ENCODE measurements at places on chromosomes 3 and 15.

DNA sequence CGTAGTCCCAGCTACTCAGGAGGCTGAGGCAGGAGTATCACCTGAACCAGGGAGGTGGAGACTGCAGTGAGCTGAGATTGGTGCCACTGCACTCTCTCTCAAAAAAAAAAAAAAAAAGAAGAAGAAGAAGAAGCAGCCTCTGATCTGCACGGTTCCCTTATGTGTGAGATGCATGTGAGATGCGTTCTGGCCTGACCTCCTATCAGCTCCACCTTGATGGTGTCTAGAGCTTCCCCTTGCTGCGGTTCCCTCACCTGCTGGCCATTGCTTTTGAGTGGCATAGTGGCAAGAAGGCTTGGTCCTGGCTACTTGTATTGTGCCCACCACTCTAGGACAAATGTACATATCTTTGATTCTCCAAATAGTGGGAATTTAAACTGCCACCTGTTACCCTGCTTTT lies 49.4 kb upstream of the CFAP161 start:
- DNase-seq: no peak

GRCh38 chr3:148309390-148310035 lies 388.2 kb upstream of the AGTR1 start:
- no peak for DNase-seq

DNA sequence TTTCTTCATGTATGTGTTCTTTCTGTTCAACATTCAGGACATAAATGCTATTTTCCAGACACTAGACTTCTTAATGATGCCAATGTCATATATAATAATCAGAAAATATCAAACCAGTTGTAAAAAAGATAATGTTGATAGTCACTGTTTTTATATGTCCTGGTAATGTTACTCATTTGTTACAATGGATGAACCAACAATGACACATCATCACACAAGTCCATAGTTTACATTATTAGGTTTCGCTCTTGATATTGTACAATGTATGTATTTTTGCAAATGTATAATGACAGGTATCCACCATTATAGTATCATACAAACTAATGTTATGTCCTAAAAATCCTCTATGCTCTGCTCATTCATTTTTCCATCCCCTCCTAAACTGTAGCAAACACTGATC lies 243.8 kb upstream of the CDIN1 start:
- DNase-seq: no peak

DNA sequence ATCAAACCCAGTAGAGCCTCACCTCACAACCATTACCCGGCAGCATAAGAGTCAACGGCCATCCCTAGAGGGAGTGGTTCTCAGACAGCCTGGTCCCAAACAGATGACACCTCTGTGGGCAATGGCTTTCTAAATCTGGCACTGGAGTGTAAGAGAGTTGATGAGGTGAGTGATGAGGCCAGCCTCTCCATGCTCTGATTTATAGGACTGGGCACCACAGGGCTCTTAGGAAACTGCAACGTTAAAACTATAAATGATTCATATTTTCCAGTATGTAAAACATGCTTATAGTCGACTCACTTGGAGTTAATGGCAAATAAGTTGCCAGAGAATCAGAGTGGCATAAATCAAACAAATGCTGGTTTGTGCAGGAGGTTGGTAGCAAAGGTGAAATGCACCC lies 187.7 kb downstream of the GREM1 start:
- DNase-seq: no peak

DNA sequence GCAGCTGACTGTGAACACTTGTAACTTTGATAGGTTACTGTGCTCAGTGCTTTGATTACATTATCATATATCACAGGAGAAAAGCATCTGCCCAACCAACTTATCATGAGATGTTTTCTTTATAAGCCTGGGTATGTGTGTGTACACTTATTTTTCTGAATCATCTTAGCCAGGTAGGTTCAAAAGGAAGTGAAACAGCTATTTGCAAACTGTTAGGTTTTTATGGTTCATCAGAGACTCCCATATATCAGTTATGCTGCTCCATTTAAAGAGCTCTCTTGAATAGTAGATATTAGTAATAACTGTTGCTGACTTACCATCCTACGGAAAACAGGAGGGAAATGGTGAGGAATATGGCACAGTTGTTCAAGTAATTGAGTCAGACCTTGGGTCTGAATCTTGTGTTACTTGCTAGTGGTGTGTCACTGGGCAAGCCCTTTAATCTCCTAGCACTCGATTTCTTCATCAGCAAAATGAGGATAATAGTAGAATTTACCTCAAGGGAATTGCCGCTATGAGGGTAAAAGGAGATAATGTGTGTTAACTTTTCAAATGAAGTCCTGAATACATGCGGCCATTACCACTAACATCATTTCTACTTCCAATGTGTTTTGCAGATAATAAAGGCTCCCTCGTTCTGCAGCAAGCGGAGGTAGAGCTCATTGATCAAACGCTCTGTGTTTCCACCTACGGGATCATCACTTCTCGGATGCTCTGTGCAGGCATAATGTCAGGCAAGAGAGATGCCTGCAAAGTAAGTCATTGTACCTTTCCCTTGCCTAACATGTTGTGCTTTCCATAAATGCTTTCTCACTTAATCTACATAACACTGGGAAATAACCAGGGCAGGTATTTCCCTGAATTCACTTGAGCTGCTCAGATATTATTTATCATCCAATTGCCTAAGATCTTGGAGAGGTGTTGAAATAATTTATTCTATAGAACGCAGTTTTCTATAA lies 7.8 kb upstream of the C3orf52 start:
- DNase-seq: no peak

GRCh38 chr3:26247712-26248111 lies 374.9 kb upstream of the LRRC3B start:
- no peak for DNase-seq

DNA sequence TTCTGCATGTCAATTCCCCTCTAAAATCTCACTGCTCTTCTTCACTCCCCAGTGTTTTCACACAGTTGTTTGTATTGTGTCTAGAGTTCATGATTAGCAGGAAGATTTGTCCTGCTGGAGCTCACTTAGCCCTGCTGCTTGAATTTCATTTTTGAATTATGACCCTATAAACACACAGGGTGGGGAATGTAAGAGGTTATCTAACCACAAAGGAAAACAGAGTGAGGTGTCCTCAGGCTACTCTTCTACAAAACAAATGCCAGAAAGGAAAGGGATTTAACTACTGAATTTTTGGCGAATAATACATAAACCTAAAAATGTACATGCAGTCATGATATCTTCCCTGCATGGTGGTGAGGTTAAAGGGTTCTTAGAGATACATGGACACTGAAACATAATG lies 215.1 kb upstream of the CNTN4 start:
- DNase-seq: no peak

- DNase-seq: no peak
Measured at GRCh38 chr3:100044369-100044768, 69.9 kb downstream of the FILIP1L start.

DNA sequence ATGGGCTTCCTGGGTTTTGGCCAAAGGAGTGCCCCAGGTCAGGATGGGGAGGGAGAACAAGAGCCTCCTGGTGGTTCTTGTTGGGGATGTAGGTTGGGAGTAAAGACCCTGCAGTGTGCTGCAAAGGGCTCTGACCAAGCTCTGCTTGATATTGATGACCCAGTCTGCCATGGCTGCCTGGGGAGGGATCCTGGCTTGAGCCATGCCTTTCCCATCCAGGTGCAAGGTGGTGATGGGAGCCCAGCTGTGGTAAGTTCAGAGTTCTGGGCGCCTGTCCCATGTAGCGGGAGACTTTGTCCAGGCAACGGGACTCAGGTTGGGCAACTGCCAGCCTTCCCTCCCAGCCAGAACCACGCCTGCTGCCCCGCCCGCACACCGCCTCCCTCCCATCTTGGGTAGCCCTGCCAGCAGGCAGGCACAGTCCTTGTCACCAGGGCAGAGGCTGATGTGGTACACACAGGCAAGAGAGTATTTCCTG lies 2.6 kb downstream of the GNAI2 start:
- DNase-seq: no peak

GRCh38 chr3:134360046-134360445 lies 14.2 kb downstream of the AMOTL2 start:
- DNase-seq: no peak

DNA sequence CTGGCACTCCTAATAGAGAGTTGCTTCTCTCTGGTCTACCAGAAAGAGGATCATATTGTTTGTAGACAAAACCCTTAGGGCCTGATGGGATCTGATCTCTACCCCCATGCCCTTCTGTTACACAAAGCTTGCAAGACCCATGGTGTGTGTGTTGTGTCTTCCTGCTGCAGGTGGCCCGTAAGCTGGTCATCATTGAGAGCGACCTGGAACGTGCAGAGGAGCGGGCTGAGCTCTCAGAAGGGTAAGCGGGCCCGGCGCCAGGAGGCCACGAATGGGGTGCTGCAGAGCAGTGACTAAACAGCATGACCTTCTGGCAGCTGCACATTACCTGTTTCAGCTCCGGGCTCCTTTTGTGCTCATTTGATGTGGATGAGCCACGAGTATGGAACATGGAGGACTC lies 18.2 kb downstream of the TPM1 start:
- no peak for DNase-seq

- DNase-seq: no peak
Measured at GRCh38 chr3:78660957-78661356, 1106.8 kb downstream of the ROBO1 start.

DNA sequence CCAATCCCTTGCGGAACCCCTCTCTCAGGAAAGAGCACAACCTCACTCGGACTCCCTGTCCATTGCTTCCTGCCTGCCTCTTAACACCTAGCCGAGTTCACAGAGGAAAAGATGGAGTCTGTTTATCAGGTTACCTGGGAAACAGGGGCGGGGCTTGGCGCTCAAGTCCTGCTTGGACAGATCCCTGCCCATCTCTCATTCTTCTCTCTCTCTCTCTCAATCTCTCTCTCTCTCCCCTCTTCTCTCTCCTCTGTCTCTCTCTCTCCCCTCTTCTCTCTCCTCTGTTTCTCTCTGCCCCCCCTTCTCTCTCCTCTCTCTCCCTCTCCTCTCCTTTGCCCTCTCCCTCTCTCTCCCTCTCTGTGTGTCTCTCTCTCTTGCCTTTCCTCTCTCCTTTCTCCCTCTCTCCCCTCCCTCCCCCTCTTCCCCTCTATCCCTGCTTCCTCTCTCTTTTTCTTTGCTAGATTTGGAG lies at the start of gene EFHB:
EFHB (minus strand) TSS at position 120 of the 469 bp plus-strand sequence. CDS start 199 bp downstream, outside the sequence.
- DNase-seq: no peak

- DNase-seq: no peak
Measured at GRCh38 chr15:36004891-36005490, 459.0 kb upstream of the DPH6 start.

DNA sequence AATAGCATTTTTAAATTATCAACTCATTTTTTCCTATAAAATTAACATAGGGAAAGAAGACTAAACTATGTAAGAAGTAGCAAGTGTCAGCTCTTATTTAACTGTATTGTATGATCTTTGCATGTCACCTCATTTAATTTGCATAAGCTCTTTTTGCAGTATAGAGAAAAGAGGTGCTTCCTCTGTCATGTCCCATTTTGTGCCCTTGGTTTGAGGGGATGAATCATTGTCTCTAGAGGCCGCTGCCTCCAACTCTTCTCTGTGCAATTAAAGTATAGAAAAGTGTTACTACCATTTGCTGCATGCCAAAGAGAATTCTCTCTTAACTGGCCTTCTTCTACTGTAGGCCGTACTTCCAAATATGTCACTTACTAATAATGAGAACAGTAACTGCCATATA lies 93.4 kb downstream of the LRRC28 start:
- no peak for DNase-seq

DNA sequence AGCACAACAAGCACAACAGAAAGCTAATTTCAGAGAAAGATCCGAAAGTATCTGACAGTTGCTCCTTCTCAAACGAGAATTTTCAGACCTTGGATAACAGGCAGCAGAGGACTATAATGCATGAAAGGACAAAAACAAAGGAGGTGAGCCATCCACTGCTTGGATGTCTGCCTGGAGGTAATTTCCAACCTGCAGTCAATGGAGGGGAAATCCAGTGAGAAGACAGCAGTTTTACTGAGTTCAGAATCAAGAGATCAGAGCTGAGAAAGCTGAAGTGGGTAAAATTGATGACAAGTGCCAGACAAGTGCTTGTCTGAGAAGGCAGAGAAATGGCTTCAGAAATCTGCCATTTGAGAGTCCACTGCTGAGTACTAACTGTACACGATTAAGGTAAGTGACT lies 22.1 kb downstream of the UBE3A start:
- DNase-seq: no peak

DNA sequence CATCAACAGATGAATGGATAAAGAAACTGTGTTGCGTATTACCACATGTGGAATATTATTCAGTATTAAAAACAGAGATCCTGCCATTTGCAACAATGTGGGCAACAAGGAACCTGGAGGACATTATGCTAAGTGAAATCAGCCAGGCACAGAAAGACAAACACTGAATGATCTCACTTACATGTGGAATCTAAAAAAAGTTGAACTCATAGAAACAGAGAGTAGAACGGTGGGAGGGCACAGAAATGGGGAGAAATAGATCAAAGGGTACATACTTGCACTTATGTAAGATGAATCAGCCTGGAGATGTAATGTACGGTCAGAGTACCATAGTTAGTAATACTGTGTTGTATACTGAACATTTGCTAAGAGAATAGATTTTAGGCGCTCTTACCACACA lies 29.8 kb upstream of the MUC13 start:
- DNase-seq: no peak

DNA sequence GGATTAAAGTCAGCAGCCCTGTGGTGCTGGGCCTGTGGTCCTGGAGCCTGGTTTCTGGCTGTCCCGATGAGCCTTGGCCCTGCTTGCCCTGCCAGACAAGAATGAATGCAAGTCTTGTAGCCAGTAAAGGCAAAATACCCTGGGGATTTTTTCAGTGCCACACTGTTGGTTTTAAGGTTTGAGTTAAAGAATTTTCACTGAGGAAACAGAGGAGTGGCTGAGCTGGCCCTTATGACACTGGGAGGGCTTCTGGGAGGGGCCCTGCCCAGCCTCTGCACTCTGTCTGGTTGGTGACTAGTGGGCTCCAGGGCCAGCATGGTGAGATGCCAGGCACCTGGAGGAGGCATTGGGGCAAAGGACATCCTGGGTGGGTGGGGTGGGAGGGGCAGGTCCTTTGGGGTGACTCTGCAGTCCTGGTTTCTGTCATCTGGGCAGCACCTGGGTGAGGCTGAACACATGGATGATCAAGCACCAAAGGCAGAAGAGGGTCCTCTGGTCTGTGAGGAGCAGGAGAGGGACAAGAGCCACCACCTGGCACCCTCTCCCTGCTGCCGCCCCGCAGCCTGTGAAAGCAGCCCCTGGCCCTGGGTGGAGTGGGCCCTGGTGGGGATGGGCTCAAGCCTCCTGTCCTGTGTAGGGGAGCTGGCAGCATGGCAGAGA lies 12.5 kb upstream of the PLA2G4E start:
- DNase-seq: no peak

DNA sequence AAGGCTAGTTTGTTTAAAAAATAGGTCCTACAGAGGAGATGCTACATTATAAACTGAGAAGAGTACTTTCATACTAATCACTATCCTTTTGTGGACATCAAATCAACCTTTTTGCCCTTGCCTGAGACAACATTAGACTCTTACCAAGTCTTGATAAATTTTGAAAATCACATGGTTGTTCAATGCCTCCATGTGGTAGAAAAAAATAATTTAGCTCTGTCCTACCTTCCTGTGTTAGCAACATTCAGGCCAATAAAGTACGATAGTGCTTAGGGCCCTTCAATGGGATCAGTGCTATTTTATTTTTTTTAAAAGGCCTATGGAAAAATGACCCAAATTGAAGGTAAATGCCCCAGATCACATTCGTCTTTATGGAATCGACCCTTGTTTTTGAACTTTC lies 5.0 kb upstream of the UBE2E1 start:
- DNase-seq: no peak

GRCh38 chr15:31338318-31338878 lies 11.8 kb downstream of the KLF13 start:
- DNase-seq: no peak

- DNase-seq: peak; percentile 6
Measured at GRCh38 chr15:61715082-61715481, 345.2 kb downstream of the VPS13C start.

- no peak for DNase-seq
Measured at GRCh38 chr15:35519541-35520149, 26.3 kb downstream of the DPH6 start.

All from epithelial cell of prostate (primary cell).